ENCODE measurements at places on chromosomes 11 and 22.

- no peak for DNase-seq
Measured at GRCh38 chr11:44261800-44262591, 47.9 kb downstream of the ALX4 start.

- no peak for DNase-seq
Measured at GRCh38 chr22:29482726-29483125, 2.7 kb downstream of the NEFH start.

- peak; percentile 53 for DNase-seq
Measured at GRCh38 chr11:67118181-67118766, 789 bp upstream of the KDM2A start.

DNA sequence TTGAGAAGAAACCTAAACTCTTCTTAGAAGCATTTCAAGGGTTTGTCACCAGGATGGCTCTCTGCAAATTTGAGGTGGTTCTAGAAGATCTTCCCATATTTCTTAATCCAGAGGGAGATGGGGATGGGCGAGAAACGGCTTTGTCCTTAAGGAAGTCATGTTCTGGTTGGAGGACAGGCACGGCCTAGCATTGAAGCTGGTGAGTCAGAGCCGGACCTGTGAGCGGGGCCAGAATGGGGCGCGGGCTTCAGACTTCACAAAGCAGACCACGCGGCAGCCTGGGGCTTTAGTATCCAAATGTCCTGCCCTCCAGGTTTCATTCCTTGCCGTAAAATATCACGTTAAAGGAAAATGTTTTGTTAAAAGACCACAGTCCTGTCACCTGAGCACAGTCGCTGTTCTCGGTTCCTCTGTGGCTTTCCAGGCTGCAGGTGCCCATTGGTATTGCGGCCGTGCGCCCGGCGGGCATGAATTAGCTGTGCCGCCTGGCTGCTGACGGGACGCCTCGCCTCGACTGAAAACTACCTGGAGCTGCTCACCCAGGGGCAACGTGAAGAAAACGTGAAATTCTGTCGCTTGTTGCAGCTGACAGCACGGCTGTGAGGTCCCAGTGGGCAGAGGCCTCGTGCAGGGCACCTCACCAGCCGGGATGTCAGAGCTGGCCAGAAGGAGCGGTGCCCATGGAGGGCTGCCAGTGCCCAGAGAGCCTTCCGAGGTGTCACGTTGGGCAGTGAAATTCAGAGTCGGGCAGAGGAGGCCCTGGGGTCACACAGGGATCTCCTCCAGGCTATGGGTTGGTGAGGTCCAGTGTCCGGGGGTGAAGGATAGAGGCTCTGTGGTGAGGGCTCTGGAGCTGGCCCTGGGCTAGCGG is 59.0 kb downstream of the LRP5 start:
- no peak for DNase-seq

DNA sequence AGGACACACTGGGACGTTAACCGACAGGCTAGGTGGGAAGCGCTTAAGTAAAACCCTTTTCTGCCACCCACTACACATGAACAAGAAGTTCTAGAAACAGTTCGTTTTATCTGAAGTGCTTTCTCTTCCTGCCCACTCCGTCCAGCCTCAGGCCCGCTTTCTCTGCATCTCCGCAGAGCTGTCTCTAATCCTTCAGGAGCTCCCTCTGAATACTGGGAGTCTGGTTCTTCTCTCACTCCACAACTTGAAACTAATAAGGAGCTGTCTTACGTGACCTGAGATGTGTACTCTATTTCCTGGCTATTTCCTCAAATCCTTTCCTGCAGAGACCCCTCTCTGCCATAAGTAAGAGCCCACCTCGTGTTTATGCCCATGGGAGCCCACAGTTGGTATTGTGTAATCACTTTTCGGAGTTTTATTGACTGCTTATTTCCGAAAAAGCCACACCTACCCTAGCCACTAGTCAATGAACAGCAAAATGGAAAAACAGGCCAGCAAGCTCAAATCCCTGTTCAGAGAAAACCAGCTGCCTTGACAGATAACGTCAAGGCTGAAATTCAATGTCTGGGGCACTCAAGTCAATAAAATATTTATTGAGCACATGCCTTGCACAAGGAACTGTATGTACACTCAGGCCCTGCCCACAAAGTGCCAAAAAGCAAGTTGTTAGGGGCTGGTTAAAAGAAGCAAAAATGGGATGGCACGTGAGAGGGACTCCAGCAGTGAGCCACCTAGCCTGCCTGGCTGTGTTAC is 4.9 kb downstream of the PC start:
- DNase-seq: no peak

- peak; percentile 30 for DNase-seq
Measured at GRCh38 chr11:112453601-112454577, 193.2 kb upstream of the PLET1 start.

DNA sequence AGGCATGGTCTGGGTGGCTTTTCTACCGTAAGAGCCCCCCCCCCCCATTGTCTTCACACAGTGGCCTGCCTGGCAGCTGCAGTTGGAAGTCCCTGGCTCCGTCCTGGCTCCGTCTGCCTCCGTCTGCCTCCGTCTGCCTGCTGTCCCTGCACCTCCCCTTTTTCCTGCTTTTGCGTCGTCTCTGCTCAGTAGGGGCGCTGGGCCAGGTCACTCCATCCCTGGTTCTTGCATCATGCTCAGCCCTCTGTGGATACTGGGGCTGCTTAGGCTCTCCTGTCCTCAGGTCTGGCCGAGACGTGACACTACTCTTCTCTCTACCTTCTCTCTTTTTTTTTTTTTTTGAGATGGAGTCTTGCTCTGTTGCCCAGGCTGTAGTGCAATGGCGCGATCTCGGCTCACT is 27.8 kb downstream of the AP2A2 start:
- DNase-seq: no peak

DNA sequence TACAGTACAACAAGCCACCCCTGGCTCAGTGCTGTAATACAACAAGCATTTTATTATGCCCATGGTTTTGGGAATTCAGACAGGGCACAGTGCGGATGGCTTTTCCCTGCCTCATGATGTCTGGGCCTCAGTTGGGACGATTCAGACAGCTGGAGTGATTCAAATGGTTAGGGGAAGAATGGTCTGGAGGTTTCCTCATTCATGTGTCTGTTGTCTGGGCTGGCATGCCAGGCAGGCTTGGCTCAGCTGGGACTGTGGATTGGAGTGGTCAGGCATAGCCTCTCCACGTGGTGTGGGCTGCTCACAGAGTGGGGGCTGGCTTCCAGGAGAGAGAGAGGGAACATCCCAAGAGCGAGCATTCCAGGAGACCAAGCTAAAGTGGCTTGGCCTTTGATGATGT is 164.4 kb downstream of the C11orf91 start:
- DNase-seq: no peak

DNA sequence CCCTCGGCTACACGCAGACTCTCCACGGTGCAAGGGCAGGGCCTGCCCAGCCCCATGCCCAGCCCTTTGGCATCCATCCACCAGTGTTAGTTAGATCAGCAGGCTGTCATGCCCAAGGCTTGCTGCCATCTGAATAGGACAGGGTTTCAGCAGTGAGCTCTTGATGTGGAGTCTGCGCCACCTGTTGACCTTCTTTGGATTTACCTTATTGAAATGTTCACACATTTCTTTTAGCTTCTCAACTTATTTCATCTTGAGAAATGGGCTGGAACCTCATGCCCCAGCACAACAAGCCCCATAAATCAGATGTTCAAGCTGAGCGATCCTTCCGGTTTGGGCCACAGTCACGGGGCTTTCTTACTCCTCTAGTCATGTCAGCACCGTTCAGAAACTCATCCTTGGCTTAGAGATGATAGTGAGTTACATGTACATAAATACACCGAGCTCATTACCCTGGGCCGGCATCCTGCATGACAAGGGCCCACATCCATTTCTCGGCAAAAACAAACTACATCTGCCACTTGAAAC is 61.7 kb downstream of the PARVB start:
- DNase-seq: peak; percentile 45

GRCh38 chr11:69496202-69496557 is 14.7 kb downstream of the LINC01488 start:
- DNase-seq: no peak

DNA sequence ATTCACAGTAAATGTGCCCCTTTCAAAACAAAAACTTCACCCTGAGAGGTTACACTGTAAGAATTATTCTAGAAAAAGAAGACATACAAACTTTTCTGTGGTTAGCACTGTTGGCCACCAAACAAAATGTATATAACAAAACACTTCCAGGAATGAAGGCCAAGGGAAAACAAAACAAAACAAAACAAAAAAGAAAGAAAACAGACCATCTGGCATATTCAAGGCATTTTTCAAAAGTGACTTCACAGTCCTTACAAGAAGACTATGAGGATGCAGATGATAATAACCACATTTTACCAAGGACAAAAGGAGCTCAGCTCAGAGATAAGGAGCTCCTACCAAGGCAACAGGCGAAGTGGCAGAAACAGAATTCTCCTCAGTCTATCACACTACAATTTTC is 24.9 kb downstream of the CTSC start:
- no peak for DNase-seq

DNA sequence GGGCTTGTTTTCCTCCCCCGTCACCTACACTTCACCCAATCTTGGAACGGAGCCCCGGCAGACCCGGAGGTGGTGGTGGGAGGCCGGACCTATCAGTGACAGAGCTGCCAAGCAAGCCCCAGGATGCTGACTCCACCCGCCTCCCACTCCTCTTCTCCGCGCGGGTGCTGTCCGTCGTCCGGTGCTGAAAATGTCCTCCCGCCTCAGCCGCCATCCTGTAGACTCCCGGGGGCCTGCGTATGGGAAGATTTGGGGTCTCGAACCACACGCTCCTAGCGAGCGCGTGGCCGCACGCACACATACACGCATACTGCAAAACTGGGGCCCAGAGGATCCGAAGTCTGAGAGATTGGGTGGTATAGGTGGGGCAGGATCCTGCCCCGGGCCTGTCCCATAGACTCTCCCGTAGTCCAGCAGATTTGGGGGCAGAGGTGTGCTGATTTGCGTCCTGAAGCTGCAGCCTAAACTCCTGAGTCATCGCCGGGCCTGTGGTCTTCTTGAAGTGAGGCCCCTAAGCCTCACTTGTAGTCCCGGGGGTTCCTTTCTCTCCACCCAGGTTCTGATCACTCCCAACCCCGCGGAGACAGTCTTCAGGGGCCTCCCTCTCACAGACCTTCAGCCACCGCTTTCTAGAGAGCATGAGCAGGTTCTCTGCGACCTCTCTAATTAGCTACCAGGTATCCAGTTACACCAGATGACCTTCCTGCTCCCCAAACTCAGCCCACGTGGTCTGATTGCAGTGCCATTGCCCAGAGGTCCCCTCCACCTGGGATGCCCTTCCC is 796 bp upstream of the YIF1A start:
- DNase-seq: no peak

- DNase-seq: no peak
Measured at GRCh38 chr11:28966951-28967350, 858.8 kb downstream of the METTL15 start.

All from CD4-positive, alpha-beta T cell treated with Interleukin-1 beta for 1 hour (primary cell).